ENCODE measurements at places on chromosomes 6 and 20.

DNA sequence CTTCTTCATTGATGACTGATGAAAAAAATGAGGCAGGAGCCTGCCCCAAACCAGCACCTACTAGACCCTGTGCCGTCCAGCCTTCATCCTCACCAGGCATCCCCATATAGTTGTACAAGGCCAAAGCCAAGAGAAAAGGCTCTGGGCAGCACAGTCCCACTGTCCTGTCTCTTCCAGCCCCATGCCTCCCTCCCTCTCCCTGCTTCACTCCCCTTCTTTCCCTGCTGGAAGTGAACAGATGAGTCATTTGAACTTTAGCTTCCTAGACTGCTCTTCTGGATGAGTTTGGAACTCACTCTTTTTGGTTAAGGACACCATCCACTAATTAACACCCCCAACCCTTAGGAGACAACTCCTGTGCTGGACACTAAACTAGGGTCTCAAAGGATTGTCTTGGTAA, 235.2 kb downstream of the LRFN2 start:
- DNase-seq = no peak

DNA sequence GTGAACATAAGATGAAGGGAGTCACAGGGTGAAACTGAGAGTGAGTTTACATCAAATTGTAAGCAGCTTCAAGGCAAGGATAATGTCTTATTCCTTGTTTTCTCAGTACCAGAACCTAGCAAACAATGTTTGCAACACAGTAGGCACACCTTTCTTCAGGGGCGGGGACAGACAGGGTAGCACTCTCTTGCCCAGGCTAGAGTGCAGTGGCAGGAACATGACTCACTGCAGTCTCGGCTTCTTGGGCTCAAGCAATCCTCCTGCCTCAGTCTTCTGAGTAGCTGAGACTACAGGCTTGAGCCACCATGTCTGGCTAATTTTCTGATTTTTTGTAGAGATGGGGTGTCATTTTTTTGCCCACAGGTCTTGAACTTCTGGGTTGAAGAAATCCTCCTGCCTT, 299.8 kb downstream of the CD83 start:
- DNase-seq = no peak

DNA sequence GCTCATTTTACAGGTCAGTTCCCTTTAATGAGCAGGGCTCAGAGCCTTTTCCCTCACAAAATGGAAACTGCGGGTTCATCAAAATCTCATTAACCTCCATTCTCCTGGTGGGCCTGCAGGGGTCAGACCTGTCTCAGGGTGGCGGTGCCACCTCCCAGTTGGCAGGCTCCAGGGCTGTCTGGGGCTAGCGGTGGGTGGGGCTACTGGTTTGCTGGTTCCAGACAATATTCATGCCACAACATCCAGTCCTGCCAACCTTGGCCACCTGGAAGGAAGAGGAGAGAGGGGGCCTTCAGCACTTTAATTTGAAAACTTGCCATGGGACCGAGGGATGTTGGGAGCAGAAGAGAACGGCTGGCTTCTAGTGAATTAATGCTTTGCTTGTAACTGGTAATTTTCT, 41.9 kb upstream of the CTNNBL1 start:
- DNase-seq = no peak

DNA sequence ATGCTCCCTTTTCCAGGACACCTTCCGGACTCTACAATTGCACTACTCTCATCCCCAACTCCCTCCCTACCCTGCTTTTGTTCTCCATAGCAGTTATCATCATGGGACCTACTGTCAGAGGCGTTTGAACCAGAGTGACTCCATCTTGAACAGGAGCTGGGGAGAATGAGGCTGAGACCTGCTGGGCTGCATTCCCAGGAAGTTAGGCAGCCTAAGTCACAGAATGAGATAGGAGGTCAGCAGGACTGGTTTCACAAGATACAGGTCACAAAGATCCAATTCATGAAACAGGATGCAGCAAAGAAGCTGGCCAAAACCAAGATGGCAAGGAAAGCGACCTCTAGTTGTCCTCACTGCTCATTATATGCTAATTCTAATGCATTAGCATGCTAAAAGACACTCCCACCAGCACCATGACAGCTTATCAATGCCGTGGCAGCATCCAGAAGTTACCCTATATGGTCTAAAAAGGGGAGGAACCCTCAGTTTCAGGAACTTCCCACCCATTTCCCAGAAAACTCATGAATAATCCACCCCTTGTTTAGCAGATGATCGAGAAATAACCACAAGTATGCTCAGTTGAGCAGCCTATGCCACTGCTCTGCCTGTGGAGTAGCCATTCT, 15.6 kb downstream of the SLC13A3 start:
- no peak for DNase-seq

DNA sequence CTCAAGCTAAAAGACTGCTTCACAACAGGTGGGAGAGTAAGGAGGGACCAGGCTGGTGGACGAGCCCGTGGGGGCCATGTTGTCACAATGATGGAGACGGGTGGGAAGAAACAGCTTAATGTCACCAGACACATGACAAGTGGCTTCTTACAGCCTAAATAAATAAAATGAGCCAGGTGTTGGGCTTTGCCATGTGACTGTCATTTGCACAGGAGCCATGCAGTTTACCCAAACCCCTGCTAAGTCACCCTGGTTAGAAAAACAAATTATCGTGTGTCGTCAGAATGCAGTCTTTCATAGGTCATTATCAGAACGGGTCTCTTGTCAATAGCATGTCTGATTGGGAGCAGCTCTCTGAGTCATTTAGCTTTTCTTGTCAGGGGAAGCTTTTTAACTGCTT, 18.5 kb downstream of the BTBD3 start:
- peak; percentile 99 for DNase-seq

GRCh38 chr20:23664954-23665353, 23.9 kb downstream of the CST4 start:
- no peak for DNase-seq

- no peak for DNase-seq
Observed at GRCh38 chr20:12074111-12074655, 156.5 kb downstream of the BTBD3 start.

- DNase-seq = no peak
Observed at GRCh38 chr6:6466967-6467761, 121.4 kb upstream of the LY86 start.

GRCh38 chr6:170279977-170280688, 10.7 kb downstream of the DLL1 start:
- DNase-seq = peak; percentile 49

DNA sequence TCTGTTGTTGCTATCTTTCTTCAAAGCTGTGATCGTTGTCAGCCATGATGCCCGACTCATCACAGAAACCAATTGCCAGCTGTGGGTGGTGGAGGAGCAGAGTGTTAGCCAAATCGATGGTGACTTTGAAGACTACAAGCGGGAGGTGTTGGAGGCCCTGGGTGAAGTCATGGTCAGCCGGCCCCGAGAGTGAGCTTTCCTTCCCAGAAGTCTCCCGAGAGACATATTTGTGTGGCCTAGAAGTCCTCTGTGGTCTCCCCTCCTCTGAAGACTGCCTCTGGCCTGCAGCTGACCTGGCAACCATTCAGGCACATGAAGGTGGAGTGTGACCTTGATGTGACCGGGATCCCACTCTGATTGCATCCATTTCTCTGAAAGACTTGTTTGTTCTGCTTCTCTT, 19.3 kb downstream of the ABCF1 start:
- DNase-seq = no peak

All from NCI-H2081 (cell line).